Activated naive CD4-positive, alpha-beta T cell treated with Interleukin-2 at 50 U/mL for 16 hours (primary cell): ENCODE measurements at places on chromosomes 12 and 14.

GRCh38 chr12:62717643-62718042 is 217.3 kb downstream of the PPM1H start:
- no peak for DNase-seq

- no peak for DNase-seq
These were observed 53.4 kb upstream of the DACT1 start for GRCh38 chr14:58584383-58584782.

- DNase-seq, result no peak
These were observed 2.2 kb upstream of the DDX55 start for GRCh38 chr12:123599721-123600120.

DNA sequence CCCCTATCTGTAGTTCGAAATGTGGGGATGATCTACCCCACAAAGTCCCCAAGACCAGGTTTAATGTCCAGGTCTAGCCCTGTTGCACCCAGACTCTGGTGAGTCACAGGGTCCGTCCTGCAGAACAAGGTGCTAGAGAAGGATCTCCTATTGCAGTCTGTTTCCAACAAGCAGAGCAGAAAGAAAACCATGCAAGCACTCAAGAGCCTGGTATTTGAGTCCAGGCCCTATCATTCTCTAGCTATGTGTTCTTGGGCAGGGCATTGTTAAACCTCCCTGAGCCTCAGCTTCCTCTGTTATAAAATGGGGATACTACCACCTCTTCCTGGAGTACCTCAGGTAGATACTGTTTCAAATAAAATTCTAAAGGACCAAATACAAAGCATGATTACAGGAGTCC is 24.4 kb downstream of the MAP3K9 start:
- no peak for DNase-seq

DNA sequence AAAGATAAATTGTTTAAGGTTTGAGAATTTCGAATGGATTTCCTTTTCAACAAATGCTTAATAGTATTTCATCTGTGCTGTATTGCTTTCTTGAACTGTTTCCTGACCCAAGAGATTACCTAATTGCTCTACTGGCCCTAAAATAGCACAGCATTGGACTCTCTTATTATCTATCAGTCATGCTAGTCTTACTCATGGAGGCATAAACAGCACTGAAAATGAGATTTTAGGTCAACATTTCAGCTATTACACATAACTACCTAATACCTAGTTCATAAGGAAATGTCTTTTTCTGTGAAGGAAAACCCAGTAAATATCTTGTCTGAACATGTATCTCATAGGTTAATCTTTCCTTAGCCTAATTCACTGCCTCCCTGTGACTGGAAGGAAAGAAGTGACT is 4.3 kb upstream of the ABCD2 start:
- DNase-seq, result no peak

- DNase-seq, result no peak
These were observed 55.5 kb downstream of the STON2 start for GRCh38 chr14:81344481-81345160.

- DNase-seq, result no peak
These were observed 507 bp downstream of the AQP5 start for GRCh38 chr12:49961993-49962764.

- DNase-seq, result peak; percentile 13
These were observed 407 bp downstream of the HEATR5A start for GRCh38 chr14:31419967-31420318.

DNA sequence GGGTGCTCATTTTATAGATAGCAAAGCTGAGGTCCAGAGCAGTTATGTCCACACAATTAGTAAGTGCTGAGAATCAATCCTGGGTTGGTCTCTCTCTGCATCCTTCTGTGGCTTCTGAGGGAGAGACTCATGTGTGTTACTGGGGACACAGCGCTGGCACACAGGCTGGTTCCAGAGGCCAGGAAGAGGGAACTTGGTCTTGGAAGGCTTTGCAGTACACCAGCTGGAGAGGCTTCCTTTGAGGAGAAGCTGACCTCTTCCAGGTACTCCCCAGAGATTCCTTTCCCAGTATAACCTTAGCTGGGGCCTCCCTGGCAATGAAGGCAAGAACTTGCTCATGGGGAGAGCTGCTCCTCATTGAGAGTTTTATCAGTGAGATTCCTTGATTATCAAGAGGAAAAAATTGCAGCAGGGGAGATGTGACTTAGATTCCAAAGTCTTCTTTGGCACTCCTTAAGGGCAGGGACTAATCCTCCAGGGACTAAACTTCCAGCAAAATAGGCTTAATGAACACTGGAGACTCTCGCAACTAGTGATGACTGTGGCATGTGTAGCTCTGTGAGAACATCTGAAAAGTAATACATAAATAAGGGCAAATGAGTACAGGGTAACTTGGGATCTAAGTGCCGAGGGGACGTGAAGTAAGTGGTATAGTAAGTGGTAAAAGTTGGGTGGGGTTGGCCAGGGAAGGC is 13.9 kb upstream of the KRT80 start:
- DNase-seq, result no peak

- no peak for DNase-seq
These were observed 26.1 kb upstream of the ETV6 start for GRCh38 chr12:11623382-11623781.

DNA sequence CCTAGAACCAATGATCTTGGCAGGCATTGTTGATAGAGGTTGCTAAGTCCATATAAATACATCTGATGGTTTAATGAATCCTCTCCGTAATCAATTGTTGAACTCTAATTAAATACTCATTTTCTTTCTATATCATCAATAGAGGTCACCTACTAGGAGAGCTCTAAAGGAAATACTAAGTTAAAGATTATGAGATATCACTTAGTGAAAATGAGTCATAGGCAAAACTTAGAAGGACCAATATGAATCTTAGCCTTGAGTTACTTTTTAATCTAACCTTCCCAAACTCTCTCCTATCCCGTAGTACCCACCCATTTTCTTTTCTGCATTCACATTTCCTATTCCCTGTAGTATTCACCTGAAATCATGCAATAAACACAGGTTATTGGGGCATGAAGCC is 50.2 kb downstream of the MBIP start:
- no peak for DNase-seq

DNA sequence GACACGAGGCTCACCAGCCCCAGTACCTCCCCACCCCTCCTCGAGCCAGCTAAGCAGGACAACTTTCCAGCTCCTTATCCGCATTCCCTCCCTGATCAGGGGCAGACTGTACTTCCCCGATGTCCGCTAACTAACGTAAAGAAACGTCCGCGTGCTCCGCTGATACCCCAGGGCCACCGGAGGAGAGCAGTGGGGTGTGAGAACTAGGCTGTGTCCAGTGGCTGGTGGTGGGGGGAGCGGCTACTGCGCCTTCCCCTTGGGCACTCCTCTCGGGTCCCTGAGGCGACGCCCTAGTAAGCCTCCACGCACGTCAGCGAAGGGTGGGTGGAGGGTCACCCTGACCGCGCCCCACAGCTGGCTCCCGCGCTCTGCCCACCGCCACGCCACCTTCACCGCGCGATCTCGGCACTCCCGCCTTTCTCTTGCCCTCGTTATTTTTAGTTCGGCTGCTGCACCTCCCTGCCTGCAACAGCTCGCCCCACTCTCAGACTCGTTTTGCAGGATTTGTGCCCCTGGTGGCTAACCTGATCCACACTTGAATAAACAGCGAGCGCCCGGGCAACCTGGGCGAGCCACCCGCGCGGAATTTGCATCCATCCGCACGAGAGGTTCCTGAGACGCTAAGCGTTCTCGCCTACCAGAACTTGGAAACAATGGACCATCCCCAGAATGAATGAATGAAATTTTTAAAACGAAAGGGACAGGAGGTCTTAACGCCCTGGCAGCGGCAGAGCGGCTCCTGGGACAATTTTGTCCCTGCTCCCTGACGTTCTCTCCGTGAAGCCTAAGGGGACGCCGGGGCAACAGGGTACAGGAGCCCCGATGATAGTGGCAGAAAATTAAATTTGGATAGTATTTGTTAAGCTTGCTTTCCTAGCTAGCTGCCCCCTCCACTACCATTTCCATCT is 6.9 kb upstream of the BMP4 start:
- DNase-seq, result no peak

- DNase-seq, result no peak
These were observed 33.1 kb upstream of the G2E3 start for GRCh38 chr14:30525833-30526232.

- DNase-seq, result no peak
These were observed 3.7 kb downstream of the TMTC3 start for GRCh38 chr12:88145567-88146505.

- DNase-seq, result no peak
These were observed 190.3 kb upstream of the SEL1L start for GRCh38 chr14:81723956-81724355.

DNA sequence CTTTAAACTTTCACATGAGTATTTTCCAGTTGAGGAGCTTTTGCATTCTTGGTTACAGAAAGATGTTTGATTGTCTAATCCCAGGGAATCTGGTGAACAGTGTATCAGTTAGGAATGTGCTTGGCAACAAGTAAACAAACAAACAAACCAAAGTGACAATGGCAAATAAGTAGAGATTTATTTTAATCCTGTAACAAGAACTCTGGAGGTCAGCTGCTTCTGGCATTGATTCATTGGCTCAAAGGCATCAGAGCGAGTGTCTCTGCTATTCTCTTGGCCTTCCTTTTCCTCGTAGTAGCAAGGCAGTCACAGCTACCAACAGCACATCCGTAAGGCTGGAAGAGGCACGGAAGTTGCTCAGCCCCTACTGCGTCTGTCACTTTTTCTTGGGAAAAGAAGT is 37.2 kb downstream of the CRADD start:
- no peak for DNase-seq

DNA sequence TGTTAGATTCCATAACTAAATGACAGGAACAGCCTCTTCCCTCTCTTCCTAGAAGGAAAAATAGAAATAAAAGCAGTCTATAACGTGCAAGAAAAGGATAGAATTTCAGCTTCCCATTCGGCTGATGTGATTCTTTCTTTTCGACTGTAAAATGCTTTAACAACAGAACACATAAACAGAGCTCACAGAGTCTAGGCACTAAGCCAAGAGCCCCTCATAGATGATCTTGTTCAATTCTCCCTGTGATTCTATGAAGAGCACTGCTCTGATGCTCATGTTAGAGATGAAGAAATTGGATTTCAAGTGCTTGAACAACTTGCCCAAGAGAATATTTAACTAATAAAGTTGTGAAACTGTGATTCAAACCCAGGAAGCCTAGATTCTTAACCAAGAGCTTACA is 232.7 kb downstream of the RPAP3 start:
- DNase-seq, result no peak

DNA sequence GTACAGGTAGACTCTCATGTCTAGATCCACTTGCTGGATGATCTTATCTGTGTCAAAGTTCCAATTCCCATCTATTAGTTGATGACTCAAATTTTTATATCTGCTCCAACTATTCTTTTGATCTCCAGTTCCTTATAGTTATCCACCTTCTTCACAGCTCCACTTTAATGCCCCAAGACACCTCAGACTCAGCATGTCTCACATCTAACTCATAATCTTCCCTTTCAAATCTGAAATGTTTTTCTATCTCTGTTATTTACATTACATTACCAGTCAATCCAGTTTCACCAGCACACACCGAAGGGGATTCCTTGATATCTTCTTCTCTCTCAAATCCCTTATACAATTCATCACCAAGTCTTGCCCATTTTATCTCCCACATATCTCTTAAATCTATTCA is 3.7 kb upstream of the METAP2 start:
- DNase-seq, result no peak

DNA sequence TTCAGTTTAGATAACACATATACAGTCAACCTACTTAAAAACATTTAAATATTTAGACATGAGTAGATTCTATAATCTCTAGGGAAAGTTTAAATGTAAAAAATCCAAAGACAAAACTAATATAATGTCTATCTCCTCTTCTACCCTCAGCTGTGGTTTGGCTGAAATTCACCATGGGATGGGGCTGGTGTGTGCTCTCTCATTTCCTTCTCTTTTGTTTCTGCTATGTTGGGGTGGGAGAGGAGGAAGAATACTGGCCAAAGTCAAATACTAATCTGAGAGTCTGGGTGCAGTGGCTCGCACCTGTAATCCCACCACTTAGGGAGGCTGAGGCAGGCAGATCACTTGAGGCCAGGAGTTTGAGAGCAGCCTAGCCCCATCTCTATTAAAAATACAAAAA is 1673.9 kb upstream of the SEL1L start:
- DNase-seq, result no peak

GRCh38 chr14:23351681-23352505 is 794 bp downstream of the SLC22A17 start:
- no peak for DNase-seq

GRCh38 chr12:90970911-90971310 is 15.9 kb upstream of the CCER1 start:
- no peak for DNase-seq

DNA sequence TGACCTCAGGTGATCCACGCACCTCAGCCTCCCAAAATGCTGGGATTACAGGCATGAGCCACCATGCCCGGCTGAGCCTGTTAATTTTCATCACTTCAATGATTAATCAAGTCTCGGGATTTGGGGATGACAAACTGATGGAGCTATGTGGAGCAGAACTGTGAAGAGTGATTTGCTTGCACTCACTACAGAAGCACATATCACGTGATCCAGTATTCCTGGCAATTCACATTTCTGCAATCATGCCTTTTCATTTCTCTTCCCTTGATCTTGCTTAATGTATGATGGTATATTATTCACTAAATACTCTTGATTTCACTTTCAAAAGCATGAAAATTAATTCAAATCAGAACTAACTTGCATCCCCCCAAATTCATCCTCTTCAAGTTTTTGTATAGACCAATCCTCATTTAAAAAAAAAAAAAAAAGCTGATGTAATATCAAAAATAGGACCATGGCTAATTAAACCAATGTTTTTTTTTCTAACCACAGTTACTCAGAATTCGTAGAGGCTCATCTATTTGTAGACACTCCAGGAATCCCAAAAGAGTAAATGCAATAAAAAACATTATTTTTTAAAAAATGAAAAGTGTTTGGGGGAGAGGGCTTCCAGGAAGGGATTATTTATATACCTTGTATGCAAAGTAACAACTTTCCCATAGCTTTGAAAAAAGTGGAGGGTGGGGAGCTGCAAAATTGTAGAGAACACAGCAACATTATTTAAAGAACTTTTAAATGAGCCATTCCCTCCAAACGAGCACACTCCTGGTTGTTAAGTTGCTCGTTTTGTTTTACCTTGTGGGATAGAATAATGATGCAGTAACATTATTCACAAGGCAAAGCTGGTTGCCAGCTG is 7.0 kb upstream of the ATXN2 start:
- no peak for DNase-seq

- DNase-seq, result no peak
These were observed 35.8 kb upstream of the LTBP2 start for GRCh38 chr14:74647678-74648461.

- DNase-seq, result no peak
These were observed 8.3 kb downstream of the RERG start for GRCh38 chr12:15212930-15213329.

GRCh38 chr12:3259973-3260372 is 182.8 kb downstream of the TSPAN9 start:
- DNase-seq, result no peak

DNA sequence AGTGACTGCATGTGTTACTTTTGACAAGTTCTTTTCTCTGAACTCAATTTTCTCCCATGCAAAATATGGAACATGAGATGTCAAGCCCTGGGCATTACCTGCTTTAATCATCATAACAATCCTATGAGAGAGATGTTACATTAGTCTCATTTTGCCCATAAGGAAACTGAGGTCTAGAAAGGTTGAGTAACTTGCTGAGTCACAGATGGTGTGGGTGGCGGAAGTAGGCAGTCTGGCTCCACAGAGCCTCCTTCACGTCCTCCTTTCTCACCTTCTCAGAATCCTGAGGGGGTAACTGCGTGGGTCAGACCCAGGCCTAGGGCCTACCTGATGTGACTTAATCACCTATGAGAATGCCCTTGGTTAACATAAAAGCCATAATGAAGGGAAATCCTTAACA is 50.7 kb downstream of the TMTC1 start:
- no peak for DNase-seq
